Ascending aorta (tissue), 2 donors: ENCODE measurements at places on chromosomes 3 and 15. TPM values are rescaled to one million over a fixed set of nuclear protein-coding genes. Genes with fewer than 3 reads are reported as not detected.

TRPM1 gene
- not detected for total RNA-seq

- no peak overlapping the region for H3K4me3 ChIP-seq
- no peaks in the 10 kb centered on the region for H3K4me1 ChIP-seq
- no peaks in the 10 kb centered on the region for H3K27me3 ChIP-seq
These were observed 171.5 kb downstream of the NUP210 start for GRCh38 chr3:13248640-13249039.

CDHR4 gene
- not detected for total RNA-seq

GRCh38 chr3:24963762-24964625 is 464.1 kb upstream of the RARB start:
- H3K27ac ChIP-seq, result no peak overlapping the region
- H3K36me3 ChIP-seq, result no peaks in the 10 kb centered on the region
- no peak for DNase-seq

RTP1 gene
- not detected for total RNA-seq

TWF2 gene
- 162 TPM for total RNA-seq

DNA sequence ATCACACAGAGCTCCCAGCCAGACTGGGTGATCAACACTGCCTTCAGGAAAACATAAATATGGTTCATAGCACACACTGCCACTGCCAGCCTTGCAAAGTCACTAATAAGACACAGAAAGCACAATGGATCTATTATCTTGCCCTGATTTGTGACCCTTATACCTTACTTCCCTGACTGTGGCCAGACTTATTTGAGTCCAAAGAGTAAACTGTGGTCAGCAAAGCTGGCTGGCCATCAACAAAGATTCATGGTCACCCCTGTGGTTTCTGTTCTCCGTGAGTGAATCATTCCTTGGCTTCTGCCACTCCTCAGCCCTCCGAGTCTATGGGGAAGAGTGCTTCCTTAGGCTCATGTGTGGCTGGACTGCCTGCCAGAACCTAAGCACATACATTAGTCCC is 437.7 kb downstream of the RAP2B start:
- no peak for DNase-seq
- no peaks in the 10 kb centered on the region for H3K27me3 ChIP-seq
- H3K4me1 ChIP-seq, result no peaks in the 10 kb centered on the region

GRCh38 chr3:146503461-146504202 is 34.3 kb upstream of the PLSCR2 start:
- no peak overlapping the region for H3K4me3 ChIP-seq

DNA sequence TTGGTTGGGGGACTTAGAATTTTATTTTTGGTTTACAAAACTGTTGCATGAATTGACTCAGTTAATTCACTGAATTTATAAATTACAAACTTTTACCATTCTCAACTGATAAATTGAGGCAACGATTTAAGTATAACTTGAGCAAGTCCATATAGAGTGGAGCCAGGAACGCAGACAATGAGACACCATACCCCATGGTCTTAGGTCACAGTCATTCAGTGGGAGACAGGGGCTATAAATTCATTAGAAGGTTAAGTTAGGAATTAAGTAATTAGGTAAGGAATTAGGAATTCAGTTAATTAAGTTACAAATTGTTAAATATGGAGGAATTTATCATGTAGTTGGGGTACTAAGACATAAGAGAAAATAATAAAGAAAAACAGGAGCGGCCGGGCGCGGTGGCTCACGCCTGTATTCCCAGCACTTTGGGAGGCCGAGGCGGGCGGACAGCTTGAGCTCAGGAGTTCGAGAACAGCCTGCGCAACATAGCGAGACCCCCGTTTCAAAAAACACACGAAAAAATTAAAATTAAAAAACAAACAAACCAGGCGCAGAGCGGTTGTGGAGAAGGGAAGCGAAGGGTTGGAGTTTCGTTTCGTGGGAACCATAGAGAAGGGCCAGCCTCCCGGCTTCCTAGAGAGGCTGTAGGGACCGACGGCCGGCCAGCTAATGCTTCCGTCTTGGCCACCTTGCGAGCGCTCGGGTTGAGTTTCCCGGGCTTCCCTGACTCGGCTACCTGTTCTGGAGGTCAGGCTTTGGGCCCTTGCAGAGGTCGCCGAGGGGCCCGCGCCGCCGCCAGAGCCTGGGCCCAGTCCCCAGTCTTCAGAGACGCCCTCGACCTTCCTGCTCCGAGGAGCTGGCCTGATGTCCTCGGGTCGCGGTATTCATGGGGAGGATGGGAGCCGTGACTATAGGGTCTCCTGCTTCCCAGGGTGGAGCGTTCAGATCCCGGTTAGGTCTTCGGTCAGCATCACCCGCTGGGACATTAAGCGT is at the start of gene ZNF619:
TSS of gene ZNF619 (plus strand) at position 645 of the 993 bp plus-strand sequence. CDS start 858 bp downstream, outside the sequence.
- peaks cover 4% of the 10 kb centered on the region for H3K36me3 ChIP-seq
- peak within 1 kb of the TSS; percentile 96 for H3K4me3 ChIP-seq
- H3K27ac ChIP-seq, result peak within 1 kb of the TSS; percentile 64

DNA sequence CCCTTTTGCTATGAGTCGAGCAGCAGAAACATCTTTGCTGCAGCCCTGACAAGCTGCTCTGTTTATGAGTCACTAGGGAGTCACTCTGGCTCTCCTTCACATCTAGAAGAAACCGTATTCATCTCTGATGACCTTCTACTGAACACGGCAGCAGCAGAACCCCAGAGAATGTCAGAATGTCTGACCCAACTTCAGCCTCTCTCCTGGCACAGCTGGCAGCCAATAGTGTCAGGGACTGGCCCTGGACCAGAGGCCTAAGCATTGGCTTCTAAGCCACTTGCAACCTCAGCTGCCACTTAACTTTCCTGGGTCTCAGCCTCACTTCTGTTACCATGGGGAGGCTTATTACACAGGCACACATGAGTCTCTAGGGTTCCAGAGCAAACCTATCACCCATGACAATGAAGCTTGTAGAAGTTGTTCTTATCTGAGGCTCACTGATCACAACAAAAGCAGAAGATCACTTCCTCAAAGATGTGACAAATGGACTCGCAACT is 184.1 kb upstream of the TLE3 start:
- H3K27me3 ChIP-seq, result no peaks in the 10 kb centered on the region
- no peak overlapping the region for H3K4me3 ChIP-seq
- no peaks in the 10 kb centered on the region for H3K4me1 ChIP-seq
- no peak overlapping the region for H3K27ac ChIP-seq

DNA sequence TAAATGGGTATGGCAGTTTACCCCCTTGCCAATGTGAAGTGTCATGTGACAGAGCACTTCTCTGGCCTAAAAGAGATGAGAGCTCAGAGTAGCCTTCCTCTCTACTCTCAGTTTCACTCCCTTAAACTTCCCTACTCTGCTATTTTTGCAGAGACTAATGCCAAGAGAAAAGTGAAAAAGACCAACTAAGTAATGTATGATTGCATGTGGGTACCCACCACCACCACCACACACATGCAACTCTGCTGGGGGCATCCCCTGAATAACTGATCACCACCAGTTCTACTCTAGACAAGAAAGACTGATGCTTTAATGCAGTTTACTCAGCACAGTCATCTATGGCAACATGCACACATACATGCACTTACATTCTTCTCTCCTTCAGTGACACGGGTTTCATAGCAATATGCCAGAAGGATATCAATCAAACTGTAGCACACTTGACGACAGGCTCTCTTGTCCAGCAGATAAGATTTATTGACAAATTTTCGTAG is 31.3 kb downstream of the SHQ1 start:
- no peak for DNase-seq
- peaks cover 11% of the 10 kb centered on the region for H3K4me1 ChIP-seq
- H3K36me3 ChIP-seq, result no peaks in the 10 kb centered on the region

- H3K36me3 ChIP-seq, result no peaks in the 10 kb centered on the region
- no peak for DNase-seq
- H3K4me3 ChIP-seq, result no peak overlapping the region
- no peak overlapping the region for H3K27ac ChIP-seq
These were observed 39.9 kb downstream of the IFT57 start for GRCh38 chr3:108182339-108182738.

DNA sequence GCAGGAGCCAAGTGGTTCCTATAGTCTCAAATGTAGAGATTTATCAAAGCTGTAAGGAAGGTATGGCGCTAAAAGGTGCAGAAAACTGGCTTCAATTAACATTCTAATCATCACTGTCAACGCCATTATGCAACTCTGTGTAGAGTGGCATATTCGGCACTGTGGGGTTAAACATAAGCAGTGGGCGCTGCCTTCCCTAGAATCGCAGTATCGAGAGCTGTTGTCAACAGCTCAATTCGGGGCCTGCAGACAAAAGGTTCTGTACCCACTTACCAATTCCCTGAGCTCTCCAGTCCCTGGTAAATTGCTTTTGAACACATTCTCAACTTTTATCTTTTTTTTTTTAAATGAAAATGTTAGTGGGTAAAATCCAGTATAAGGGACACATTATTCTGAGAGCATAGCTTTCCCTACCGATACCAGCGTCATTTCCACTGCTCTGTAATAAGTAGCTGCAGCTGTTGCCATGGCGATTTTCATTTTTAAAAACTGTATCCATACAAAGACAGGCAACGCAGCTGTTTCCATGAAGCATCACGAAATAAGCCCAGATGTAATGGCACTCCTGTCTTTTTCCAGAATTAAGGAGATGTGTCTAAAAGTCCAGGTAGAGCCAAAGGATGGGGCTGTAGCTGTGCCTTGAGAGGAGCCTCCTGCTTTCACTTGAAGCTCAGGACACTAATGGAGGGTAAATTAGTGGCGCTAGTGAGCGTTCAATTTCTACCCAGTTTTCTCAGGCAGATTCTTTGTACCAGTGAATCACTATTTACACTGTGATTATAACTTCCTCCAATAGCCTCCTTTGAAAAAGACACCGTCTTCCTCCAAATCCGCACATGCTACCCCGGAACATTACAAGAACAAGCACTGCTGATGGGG is 250.3 kb downstream of the SLC9A9 start:
- no peak overlapping the region for H3K27ac ChIP-seq
- DNase-seq, result no peak
- no peaks in the 10 kb centered on the region for H3K27me3 ChIP-seq
- H3K4me1 ChIP-seq, result no peaks in the 10 kb centered on the region

DNA sequence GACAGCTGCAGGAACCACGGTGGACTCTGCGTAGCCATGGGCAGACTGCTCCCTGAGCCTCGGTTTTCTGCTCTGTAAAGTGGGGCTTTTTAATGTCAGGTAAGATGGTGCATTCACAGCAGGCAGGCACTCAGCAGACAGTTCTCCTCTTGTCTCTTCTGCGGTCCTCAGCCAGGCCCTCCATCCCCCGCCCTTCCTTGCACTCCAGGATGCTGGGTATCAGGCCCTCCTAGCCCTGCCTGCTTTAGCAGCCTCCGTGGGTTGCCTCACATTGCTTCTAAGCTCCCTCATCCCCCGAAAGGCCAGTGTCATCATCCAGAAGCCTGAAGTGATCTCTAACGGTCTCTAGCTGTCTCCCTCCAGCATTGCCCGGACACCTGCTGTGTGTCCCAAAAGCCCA is 115.7 kb downstream of the WNT7A start:
- no peak overlapping the region for H3K27ac ChIP-seq
- no peaks in the 10 kb centered on the region for H3K27me3 ChIP-seq
- no peaks in the 10 kb centered on the region for H3K4me1 ChIP-seq
- H3K4me3 ChIP-seq, result no peak overlapping the region
- DNase-seq, result no peak
- no peaks in the 10 kb centered on the region for H3K36me3 ChIP-seq

DNA sequence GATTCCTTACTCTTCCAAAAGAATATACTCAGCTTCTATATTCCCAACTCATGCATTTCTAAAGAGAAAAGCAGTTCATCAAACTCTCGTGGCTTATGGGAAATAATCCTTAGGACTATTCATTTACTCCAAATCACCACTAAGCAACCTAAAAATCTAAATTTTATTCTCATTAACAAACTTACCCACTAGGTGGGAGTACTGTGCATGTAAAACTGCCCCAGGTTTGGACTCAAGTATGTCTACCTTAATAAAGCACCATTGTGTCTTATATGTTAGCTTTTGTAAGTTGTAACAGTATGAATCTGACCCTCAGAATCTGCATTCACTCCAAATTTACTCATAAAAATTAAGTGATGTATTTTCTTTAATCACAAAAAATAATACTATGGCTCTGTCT is 25.3 kb downstream of the RAD18 start:
- no peaks in the 10 kb centered on the region for H3K4me1 ChIP-seq
- no peaks in the 10 kb centered on the region for H3K27me3 ChIP-seq
- DNase-seq, result no peak
- no peak overlapping the region for H3K27ac ChIP-seq
- peaks cover 11% of the 10 kb centered on the region for H3K36me3 ChIP-seq

- no peaks in the 10 kb centered on the region for H3K36me3 ChIP-seq
- no peak for DNase-seq
- H3K27ac ChIP-seq, result no peak overlapping the region
- peaks cover 10% of the 10 kb centered on the region for H3K4me1 ChIP-seq
- H3K27me3 ChIP-seq, result no peaks in the 10 kb centered on the region
- no peak overlapping the region for H3K4me3 ChIP-seq
These were observed 657.0 kb upstream of the NAALADL2 start for GRCh38 chr3:174202116-174202515.

DNA sequence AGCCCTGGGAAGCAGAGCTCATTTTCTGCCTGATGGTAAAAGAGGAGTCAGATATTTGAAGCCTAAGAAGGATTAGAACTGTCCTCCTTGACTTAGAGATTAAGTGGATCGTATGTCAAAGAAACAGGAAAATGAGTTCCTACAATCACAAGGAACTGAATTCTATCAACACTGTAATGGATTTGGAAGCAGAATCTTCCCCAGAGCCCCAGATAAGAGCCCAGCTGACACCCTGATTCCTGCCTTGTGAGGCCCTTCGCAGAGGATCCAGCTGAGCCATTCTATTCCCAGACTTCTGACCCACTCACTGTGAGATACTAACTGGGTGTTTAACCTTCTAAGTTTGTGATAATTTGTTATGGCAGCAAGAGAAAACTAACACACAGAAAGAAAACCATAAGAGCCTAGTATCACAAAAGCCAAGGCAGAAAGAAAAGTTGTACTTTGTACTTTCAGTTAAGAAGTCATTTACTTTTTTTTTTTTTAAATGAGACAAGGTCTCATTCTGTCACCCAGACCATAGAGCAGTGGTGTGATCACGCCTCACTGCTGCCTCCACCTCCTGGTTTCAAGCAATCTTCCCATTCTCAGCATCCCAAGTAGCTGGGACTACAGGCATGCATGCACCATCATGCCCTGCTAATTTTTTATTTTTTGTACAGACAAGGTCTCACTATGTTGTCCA is 61.1 kb upstream of the ZBTB20 start:
- H3K4me1 ChIP-seq, result no peaks in the 10 kb centered on the region
- H3K4me3 ChIP-seq, result no peak overlapping the region
- DNase-seq, result no peak
- H3K36me3 ChIP-seq, result no peaks in the 10 kb centered on the region
- H3K27me3 ChIP-seq, result no peaks in the 10 kb centered on the region
